Activated T-cell treated with anti-CD3 and anti-CD28 coated beads, Interleukin-2, amount 50 U/mL, for 72 hours (primary cell): ENCODE measurements at places on chromosomes 4 and X.

DNA sequence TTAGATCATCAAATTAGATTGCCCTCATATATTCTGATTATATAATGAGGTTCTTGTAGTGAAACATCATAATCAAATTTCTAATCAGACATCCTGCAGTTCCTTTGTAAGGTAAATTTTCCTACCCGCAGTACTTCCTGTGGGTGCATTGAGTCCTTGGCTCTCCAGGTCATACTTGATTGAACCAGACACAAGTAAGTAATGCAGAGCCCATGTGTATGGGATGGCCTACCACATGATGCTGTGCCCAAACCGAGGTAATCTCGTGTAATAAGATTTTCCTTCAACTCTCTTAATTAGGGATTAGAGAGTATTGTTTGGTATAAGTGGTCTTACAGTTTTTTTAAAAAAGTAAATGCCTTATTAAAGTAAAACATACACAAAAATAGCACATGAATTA, 1841.8 kb downstream of the PCDH7 start:
- no peak for DNase-seq

DNA sequence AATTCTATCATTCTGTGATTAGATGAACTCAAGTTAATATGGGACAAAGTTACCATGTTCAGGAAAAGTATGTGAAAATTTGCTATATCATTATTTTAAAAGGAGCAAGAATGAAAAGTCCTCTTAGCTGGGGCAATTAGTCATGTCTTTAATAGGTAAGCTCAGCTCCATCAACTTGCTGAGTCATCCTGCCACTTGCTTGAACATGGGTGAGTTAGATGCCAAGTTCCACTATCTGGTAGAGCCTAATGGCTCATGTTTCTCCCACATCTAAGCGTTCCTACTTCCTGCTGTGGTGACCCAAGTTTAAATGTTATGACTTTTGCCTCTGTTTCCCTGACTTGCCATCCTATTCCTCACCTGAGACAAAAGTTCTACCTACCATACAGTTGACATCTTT, 276.8 kb downstream of the ZNF674 start:
- DNase-seq, result peak; percentile 2

DNA sequence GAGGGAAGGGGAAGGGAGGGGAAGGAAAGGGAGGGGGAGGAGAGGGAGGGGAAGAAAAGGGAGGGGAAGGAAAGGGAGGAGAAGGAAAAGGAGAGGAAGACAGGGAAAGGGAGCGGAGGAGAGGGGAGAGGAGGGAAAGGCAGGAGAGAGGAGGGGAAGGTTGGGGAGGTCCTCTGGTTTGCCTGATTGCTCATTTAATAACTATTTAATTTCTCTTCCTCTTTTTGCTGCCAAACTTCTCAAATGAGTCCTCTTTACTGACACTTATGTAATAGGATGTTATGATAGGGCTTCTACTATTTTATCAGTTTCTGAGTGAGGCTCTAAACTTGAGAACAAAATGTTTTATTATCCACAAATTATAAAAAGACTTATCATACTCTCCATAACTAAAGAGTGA, 35.4 kb upstream of the PPA2 start:
- no peak for DNase-seq

DNA sequence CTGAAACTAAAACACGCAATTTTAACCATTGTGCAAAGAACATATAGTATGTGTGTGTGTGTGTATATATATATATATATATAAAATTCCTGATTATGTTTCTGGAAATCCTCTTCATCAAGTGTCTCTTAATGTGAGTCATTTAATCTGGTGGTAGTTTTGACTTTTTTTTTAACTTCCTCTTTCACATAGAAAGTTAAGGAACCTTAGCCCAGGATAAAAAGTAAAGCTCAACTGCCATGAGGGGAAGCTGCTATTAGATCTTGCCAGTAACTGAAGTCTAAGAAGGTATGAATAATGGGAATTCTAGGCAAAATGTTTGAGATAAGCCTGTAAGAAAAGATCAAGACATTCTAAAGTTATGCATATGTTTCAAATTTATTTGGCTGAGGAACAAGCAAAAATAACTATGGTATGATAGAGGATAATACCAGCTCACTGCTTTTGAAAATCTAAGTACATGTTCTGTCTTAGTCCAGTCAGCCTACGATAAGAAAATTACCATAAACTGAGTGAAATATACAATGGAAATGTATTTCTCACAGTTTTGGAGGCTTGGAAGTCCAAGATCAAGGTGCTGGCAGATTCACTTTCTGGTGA, 757.0 kb downstream of the TRAM1L1 start:
- no peak for DNase-seq

DNA sequence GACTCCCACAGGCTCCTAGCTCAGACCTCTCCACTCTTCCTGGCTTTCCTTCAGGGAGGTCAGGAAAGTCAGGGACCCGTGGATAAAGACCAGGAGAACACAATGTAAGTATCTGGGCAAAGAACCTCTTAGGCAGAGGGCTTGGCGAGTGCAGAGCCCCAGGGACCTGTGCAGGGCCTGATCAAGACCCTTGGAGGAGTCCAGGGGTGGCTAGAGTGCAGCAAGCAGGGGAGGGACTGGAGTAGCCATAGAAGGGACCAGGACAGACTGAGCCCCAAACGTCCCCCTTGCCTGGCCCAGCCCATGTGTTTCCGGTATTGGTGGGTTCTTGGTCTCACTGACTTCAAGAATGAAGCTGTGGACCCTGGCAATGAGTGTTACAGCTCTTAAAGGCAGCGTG, 5.9 kb upstream of the TNIP2 start:
- no peak for DNase-seq

GRCh38 chr4:10061650-10062415, 40.5 kb upstream of the SLC2A9 start:
- DNase-seq, result no peak
